ENCODE measurements at places on chromosomes 7 and 10.

DNA sequence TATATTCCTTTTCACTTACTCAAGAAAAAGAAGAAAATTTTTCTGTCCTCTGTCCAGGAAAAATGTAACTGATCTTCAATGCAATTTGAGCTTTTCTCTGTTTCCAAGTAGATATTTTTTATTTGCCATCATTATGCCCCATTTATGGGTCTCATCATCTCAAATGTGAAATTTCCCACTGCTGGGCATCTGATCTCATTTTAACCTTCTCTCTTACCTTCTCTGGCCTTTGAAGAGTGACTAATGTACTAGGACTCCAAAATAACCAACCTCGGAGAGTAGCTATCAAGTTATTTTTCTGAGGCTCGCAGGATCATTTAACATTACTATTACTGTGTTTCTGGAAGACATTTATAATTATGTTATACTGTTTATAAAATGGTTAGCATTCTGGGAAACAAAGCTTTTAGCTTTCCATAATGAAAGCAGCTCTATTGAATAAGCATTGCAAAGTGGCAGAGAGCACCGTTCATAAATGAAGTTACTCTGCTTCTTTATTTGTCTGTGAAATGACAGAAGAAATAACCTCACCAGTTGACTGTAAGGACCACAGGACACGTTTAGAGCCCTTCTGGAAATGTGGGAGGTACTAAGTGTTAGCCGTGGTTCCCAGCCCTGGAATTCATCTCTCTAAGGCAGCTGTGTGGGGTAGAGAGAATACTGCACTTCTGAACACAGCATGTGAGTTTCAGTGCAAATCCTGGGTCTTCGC lies 33.3 kb upstream of the NMT2 start:
- peak; percentile 34 for DNase-seq

DNA sequence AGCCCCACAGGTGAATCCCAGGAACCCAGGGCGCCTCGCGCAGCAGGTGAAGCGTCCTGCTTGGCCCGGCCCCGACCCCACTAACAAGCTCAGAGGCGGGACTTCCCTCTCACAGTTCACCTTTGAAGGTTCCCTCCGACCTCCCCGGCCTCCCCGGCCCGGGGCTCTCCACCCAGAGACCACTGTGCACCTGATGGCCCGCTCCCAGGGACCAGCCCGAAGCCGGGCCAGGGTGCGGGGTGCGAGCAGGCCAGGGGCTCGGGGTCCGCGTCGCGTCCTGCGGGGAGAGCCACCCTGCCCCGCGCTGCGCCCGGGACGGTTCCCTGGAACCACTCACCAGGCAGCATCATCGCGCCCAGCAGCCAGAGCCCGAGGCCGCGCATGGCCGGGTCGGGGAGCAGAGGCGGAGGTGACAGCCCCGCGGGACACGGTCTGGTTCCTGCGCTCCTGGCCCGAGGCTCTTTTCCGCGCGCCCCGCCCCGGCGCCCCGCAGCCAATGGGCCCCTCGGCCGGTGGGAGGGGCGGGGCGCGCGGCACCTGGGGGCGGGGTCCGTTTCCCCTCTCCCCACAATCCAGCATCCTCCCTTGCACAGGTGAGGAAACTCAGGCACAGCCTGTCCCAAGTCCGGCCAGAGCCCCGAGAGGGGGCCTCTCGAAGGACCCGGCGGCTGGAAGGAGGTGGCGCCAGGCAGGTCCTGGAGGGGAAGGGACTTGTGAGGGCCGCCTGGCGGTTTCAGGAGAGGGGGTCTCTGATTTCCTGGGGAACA lies at the start of gene ADAM8:
Gene ADAM8, minus strand, starts transcription at position 434 of the 767 bp plus-strand sequence. Its CDS starts 51 bp downstream, at position 383.
- no peak for DNase-seq

DNA sequence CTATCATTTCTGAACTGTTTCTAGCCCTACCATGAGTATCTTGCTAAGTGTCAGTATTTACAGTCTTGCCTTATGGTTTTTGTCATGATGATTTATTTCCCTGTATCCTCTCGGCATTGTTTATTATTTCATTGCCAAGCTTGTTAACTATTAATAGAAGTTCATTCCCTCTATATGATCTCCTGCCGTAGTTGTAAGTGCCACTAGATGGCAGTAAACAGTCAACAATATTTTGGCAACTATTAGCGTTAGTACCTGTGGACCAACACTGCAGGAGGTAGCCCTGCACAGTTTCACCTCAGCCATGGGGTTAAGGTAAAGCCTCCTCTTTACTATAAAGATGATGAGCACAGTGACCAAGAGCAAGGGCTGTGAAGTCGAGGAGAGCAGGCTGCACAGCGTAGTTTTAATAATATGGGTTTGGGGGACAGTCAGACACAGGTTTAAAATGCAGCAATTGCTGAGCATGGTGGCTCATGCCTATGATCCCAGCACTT lies 26.1 kb upstream of the CCNJ start:
- DNase-seq = peak; percentile 67

- DNase-seq = no peak
These were observed 20.0 kb upstream of the IFIT2 start for GRCh38 chr10:89281606-89282395.

DNA sequence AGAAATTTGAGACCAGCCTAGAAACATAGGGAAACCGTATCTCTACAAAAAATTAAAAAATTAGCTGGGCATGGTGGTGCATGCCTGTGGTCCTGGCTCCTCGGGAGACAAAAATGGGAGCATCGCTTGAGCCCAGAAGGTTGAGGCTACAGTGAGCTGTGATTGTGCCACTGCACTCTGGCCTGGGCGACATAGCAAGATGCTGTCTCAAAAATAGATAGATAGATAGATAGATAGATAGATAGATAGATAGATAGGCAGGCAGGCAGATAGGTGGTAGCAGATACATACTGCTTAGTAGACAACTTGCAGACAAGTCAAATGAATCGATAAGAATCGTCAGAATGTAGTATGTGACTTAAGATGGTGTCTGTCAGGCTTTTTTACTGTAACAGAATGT lies 106.9 kb downstream of the SND1 start:
- DNase-seq = no peak

DNA sequence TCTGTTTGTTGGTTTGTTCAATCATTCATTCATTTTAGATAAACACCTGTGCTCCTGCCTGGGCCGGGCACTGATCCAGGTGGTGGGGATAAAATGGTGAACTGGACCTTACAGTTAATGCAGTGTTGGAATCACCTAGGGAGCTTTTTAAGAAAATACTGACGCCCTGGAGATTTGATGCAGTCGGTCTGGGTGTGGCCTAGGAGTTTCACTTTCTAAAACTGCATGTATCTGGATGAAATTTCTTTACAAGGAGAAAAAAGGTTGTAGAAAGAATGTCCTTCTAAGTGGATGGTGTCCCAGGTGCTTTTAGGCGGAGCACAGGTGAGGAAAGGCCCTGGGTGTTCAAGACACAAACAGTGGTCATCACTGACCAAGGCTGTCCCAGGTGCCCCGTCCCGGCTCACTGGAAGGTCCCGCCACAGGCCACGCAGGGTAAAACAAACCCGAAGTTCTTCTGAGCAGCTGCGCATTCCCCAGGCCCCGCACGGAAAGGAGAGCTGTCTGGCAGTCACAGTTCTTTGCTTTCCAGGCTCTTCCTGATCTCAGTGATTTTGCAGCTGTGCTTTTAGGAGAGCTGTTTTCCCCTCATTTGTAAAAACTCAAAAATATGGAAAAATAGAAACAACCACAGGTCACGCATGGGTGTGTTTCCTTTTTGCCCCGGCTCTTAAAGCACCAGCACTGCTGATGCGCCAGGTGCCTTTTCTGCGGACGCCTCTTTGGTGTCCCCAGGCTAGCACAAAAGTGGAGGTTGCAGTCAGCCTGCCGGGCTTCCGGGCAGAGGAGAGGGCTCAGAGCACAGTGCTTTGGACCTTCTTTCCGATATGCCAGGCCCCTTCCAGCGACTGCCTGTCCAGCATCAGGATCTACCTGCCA lies 161.9 kb downstream of the GRK5 start:
- peak; percentile 71 for DNase-seq
